ENCODE measurements at places on chromosomes 2 and 18.

DNA sequence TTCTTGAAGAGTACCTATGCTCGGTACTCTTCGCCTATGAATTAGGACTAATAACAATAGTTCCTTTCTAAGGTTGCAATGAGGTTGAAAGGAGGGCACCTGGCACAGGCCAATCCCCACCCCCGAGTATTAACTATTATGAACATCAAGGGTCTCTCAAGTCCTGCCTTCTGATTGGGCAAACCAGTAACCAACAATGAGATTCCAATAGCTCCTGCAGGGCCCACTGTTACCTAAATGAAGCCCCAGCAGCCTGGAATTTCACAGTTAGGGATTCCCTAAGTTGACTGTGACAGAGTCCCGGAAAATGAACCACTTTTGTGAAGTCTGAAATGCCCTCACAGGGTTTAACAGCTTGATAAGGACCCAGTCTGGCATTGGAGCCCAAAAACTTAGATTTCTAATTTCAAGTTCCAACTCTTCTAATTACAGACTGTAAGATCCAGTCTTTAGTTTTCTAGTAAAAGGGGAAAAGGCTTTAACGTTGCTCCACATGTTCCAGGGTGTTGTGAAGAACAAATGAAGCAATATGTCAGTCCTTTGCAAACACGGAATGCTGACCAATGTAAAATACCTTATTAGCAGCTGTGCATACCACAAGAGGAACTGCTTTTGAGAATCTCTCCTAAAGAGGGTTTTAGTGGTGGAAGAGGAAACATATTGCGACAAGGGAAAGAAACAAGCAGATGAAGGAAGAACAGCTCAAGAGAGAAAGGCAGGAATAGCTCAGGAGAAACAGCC lies 277.7 kb upstream of the MAP2 start:
- DNase-seq = no peak

DNA sequence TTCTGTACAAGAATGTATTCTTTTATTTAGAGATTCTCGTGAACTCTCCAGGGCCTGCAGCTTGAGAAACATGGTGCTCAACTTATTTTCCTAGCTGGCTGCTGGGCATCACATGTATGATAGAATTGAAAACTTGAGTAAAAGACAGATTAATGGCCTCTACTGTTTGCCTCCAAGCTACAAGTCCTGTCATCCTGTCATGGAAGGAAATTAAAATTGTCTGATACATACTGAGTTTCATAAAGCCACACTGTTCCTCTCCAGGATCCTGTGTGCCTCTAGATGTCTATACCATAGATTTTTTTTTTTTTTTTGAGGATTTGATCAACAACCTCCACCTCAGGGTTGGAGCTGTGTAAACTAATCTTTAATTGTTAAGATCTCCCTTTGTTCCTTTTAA lies 38.5 kb downstream of the UPP2 start:
- no peak for DNase-seq

DNA sequence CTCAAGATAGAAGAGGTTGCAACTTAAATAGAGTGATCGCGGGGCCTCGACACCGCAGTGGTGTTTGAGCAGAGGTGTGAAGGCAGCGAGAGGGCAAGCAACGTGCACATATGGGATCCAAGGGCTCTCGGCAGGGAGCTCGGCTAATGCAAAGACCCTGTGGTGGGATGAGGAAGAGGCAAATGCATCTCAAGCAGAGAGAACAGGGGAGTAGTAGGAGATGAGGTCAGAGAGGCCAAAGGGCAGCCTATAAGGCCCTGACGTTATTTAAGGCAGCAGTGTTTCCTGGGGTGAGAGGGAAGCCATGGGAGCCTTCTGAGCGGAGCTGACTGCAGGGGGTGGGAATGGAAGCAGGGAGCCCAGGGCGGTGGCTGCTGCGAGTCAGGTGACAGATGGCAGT lies 74.5 kb downstream of the MRPS9 start:
- no peak for DNase-seq

GRCh38 chr2:177396703-177397460 lies 4.3 kb downstream of the AGPS start:
- DNase-seq = no peak

- DNase-seq = peak; percentile 54
Observed at GRCh38 chr2:42854207-42854818, 61.9 kb upstream of the HAAO start.

- DNase-seq = no peak
Observed at GRCh38 chr2:201433394-201433995, 17.8 kb downstream of the TRAK2 start.

- DNase-seq = no peak
Observed at GRCh38 chr2:119943058-119943457, 69.8 kb upstream of the EPB41L5 start.

- DNase-seq = no peak
Observed at GRCh38 chr2:7084601-7085000, 167.4 kb downstream of the RNF144A start.

- DNase-seq = no peak
Observed at GRCh38 chr2:165563468-165564225, 94.1 kb downstream of the CSRNP3 start.

Measured in right kidney (tissue), 9 donors.